ENCODE measurements at places on chromosomes 12 and 14.

GRCh38 chr12:121800694-121801594 lies 2.9 kb upstream of the SETD1B start:
- no peak for DNase-seq

GRCh38 chr14:78697341-78697740 lies 527.2 kb downstream of the NRXN3 start:
- DNase-seq = no peak

- no peak for DNase-seq
Observed at GRCh38 chr12:130041983-130042812, 120.1 kb upstream of the FZD10 start.

- DNase-seq = no peak
Observed at GRCh38 chr14:32702562-32702961, 236.1 kb upstream of the NPAS3 start.
